A549 treated with CpdA at 1 μM for 4 hours (cell line): ENCODE measurements at places on chromosomes 6 and 20. TPM values are rescaled to one million over a fixed set of nuclear protein-coding genes. Genes with fewer than 3 reads are reported as not detected.

BANF2 gene
- not detected in 5 replicates for total RNA-seq

TRMT11 gene
- total RNA-seq: 11.9 to 15.3 TPM (median 14.2 TPM) in 5 replicates

LKAAEAR1 gene
- total RNA-seq: 0.72 to 1.5 TPM (median 1.4 TPM) in 5 replicates

MOCS3 gene
- 5.9 to 6.5 TPM (median 6.3 TPM) in 5 replicates for total RNA-seq

UBD gene
- total RNA-seq: 0.51 to 1.2 TPM (median 0.61 TPM) in 5 replicates

NKAIN4 gene
- total RNA-seq: 6.3 to 10.3 TPM (median 6.7 TPM) in 5 replicates

MYLK4 gene
- 0.10 to 0.15 TPM (median 0.12 TPM) in 5 replicates for total RNA-seq

NT5E gene
- 29.2 to 46.8 TPM (median 39.3 TPM) in 5 replicates for total RNA-seq

SEMG2 gene
- not detected in 5 replicates for total RNA-seq

HTR1E gene
- total RNA-seq: not detected in 5 replicates

SERINC1 gene
- total RNA-seq: 71.4 to 92.6 TPM (median 76.3 TPM) in 5 replicates

PRSS35 gene
- total RNA-seq: 0.03 to 0.14 TPM (median 0.06 TPM) in 4 of 5 replicates, not detected in the other
